Activated CD4-positive, alpha-beta T cell treated with anti-CD3 and anti-CD28 coated beads, Interleukin-2, amount 50 U/mL, for 1 hour (primary cell): ENCODE measurements at places on chromosomes 5 and 9.
A peak's percentile ranks its signal among the peaks of the same experiment; 100 is the strongest.

- DNase-seq: no peak
Measured at GRCh38 chr5:21895766-21896350, 957.3 kb downstream of the CDH12 start.

DNA sequence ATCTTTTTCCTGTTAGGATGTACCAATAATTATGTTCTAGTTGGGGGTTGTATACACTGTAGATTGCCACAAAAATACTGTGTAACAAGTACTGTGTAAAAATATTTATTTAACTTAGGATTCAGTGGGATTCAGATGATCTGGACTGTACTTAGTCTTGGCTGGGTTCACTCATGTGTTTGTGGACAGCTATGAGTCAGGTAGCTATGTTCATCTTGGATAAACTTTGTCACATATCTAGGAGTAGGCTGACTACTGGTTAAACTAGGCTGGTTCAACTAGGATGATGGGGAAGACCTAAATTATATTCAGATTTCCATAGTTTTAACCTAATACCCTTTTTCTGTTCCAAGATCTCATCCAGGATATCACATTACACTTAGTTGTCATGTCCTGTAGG is 32.1 kb upstream of the TNFSF15 start:
- DNase-seq: no peak

- no peak for DNase-seq
Measured at GRCh38 chr5:81708889-81709288, 42.0 kb downstream of the SSBP2 start.

- DNase-seq: no peak
Measured at GRCh38 chr5:16417398-16418074, 48.1 kb downstream of the ZNF622 start.

DNA sequence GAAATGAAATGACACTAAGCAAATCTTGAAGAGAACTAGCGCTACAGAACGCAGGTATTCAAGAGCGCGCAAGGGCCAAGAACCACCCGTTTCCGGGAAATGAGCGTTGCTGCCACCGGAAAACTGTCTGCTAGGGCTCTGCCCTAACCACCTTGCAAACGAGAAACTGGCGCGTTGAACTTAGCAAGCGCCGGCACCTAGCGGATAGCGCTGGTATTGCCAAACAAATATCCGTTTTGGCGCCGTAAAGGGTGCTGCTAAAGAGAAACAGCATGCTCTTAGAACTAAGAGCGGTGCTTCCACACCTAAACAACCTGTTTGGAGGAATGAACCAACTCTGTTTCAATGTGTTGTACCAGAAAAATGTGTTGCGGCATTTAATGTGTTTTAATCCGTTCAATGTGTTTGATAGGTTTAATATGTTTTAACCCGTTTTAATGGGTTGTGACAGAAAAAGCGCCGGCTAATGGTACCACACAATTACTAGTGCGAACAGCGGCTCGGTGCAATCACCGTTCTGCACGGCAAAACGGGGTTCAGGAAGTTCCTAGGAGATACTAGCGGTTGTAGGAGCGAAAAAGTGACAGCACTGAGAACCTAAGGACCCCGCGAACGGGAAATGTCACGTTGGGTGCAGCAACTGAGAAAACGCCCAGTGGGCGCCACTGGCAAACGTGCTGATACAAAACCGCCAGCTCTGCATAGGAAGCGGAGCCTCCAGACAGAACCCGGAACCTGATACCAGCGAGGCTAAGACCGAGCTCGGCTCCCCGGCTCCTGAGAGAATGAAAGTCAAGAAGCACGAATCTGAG is at the start of gene ANXA2R:
TSS of gene ANXA2R (minus strand) at position 33 of the 812 bp plus-strand sequence. CDS start 273 bp downstream, outside the sequence.
- peak; percentile 91 for DNase-seq

- DNase-seq: no peak
Measured at GRCh38 chr9:68678430-68678829, 26.6 kb upstream of the PIP5K1B start.
